ENCODE measurements at places on chromosomes 13 and 19. TPM values are rescaled to one million over a fixed set of nuclear protein-coding genes. Genes with fewer than 3 reads are reported as not detected.

CRX gene
- total RNA-seq = not detected

ATP5F1D gene
- total RNA-seq = 26.2 TPM

MBD3L3 gene
- not detected for total RNA-seq

SLC7A10 gene
- total RNA-seq = not detected

ZNF331 gene
- 8.3 TPM for total RNA-seq

SNAPC2 gene
- 35.0 TPM for total RNA-seq

CCDC9 gene
- total RNA-seq = 13.2 TPM

FGF14 gene
- total RNA-seq = 0.33 TPM

MRPL57 gene
- total RNA-seq = 23.5 TPM

NAPSA gene
- total RNA-seq = 0.11 TPM

ANGPTL4 gene
- 1.9 TPM for total RNA-seq

ZNF845 gene
- 8.4 TPM for total RNA-seq

ZNF431 gene
- 3.3 TPM for total RNA-seq

CHST8 gene
- total RNA-seq = not detected

DACT3 gene
- 6.2 TPM for total RNA-seq

KMT2B gene
- total RNA-seq = 7.5 TPM

FCGBP gene
- total RNA-seq = 2.1 TPM

ZNF17 gene
- total RNA-seq = 14.0 TPM

IGSF23 gene
- not detected for total RNA-seq

C1QTNF9 gene
- not detected for total RNA-seq

C19orf38 gene
- total RNA-seq = not detected

LMTK3 gene
- 0.37 TPM for total RNA-seq

ZIC2 gene
- not detected for total RNA-seq

IFI30 gene
- 2.3 TPM for total RNA-seq

PET100 gene
- 17.1 TPM for total RNA-seq

LRRC63 gene
- 0.22 TPM for total RNA-seq

All from uterine smooth muscle cell (primary cell).